ENCODE measurements at places on chromosomes 4 and X.

DNA sequence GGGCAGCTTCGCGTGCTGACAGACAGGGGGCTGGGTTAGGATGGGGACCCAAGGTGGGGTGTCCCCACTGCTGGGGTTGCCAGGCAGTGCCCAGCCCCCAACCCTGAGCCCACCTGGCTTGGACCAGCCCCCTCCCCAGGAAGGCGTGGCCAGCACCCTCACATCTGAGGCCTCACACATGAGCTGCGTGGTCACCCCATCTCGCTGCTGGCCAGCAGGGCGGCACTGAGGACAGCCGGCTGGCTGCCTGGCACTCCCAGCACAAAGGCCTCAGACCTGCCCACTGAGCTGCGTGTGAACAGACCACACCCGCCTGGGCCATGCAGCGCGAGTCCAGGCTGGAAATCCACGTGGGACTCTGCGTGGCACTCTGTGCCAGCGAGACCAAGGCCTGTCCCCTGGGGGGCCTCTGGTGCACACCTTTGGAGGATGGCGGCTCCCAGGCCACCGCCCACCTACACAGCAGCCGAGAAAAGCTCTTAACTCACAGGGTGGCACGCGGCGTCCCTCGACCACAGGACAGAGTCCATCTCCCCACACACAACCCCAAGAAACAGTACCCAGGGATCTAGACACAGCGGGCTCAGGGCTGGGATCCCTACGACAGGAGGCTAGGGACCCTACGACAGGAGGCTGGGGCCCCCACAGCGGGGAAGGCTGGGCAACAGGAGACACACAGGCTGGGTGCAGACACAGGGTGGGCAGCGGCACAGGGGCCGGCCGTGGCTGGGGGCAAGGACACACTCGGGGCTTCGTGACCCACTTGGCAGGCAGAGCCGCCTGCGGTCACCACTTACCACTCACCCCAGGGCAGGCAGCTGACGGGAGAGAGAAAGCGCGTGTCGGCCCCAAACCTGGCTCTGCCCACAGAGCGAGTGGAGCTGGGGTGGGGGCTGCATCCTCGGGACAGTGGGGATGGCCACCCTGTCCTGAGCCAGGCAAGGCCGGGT is 9.8 kb downstream of the DGKQ start:
- no peak for DNase-seq

DNA sequence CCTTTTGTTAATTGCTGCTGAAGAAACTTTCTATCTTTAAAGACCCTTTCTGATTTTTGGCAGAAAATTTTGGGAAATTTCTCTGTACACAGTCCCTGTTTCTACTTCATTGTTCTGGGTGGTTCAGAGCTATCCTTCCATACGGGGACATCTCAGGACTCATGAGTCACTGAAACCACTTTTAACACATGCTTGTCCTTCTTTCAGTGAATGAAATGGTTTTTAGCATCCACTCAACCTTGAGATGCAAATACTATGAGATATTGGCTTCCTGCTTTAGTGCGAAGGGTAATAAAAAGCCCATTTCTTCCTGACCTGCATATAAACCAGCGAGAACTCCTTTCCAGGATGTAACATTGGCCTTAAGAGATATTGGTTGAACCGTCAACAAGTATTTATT is 158.0 kb downstream of the REPS2 start:
- no peak for DNase-seq

DNA sequence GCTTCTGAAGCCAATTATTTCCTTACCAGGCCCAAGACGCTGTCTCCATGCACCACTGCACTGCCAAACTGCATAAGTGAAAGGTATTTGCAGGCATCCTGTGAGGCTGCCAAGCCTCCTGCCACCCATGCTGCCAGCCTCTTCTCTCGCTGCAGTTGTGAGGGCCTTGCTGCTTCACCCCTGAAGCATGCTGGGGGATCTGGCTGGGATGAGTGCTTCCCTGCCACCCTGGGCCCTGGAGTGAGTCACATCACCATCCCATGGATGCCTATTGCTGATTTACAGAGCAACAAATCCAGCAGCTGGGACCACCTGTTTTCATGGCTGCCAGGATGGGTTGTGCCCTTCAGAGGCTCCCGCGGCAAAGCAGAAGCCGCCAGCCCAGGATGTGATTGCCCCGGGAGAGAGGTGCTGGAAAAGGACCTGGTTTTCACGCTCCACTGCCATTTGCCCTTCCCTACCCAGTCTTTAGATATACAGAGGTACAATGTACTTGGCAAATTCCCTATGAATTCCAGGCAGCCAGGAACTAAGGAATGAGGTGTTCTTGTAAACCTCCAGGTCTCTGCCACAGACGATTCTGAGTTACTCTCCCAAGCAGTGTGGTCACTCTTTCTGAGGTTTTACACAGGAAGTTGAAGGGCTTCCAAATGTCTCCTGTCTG is 41.5 kb upstream of the PTCHD1 start:
- DNase-seq = no peak

DNA sequence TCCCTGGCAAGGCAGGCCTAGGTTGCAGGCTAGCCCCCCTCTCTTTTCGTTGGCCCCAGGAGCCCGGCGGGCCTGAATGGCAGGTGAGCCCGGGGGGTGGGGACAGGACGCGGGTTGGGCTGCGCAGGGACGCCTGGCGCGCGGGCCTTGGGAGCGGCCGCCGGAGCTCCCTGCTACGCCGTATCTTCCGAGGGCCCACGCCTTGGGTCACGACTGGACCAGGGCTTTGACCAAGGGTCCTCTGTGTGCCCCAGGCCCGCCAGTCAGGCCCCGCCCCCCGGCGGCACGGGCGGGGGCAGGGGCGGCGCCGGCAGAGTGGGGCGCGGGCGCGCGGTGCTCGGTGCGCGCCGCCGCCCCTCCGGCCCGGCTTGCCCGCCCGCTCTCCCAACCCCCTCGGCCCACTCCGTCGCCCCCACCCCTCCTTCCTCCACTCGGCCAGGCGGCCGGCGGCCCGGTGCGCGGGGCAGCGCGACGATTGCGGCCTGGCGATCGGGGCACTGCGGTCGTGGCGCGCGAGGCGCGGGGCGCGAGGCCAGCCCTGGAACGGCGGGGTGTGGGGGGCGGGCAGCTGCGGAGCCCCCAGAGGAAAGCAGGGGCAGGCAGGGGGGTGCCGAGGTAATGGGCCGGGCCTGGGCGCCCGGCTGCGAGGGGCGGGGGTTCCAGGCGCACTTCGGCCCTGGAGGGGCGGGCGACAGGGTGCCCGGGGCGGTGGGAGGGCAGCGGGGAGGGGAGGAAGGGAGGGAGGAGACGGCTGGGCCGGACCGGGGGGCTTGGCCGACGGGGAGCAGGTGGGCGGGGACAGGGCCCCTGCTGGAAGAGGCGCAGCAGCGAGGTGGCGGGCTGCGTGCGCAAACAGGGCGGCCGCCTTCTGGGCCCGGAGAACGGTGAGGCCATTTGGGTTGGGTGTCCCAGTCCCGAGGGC is at the start of gene PRRG3:
TSS of gene PRRG3 (plus strand) at position 798 of the 922 bp plus-strand sequence. CDS start 3,357 bp downstream, outside the sequence.
- no peak for DNase-seq

- no peak for DNase-seq
Measured at GRCh38 chrX:145856181-145856580, 38.6 kb downstream of the SLITRK2 start.

- no peak for DNase-seq
Measured at GRCh38 chrX:30904632-30905031, 15.6 kb upstream of the TAB3 start.

GRCh38 chrX:75229774-75230173 is 44.1 kb upstream of the UPRT start:
- DNase-seq = no peak

DNA sequence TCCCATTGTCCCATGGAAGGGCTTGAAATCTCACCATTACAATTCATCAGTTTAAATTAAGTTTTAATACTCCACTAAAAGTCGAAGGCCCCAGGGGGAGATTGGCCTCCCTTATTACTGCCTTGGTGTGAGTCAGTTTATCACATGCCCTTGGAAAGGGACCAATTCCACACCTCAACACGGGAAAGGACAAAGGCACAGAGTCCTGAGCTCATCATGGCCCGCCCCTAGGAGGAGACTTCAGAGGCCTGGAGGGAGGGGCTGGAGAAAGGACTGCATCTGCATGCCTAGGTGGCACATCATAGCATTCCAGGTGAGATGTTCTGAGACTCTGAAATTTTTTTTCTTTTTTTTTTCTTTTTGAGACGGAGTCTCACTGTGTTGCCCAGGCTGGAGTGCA is 2.8 kb upstream of the SEL1L3 start:
- no peak for DNase-seq

- no peak for DNase-seq
Measured at GRCh38 chrX:20066968-20067708, 49.6 kb downstream of the MAP7D2 start.

DNA sequence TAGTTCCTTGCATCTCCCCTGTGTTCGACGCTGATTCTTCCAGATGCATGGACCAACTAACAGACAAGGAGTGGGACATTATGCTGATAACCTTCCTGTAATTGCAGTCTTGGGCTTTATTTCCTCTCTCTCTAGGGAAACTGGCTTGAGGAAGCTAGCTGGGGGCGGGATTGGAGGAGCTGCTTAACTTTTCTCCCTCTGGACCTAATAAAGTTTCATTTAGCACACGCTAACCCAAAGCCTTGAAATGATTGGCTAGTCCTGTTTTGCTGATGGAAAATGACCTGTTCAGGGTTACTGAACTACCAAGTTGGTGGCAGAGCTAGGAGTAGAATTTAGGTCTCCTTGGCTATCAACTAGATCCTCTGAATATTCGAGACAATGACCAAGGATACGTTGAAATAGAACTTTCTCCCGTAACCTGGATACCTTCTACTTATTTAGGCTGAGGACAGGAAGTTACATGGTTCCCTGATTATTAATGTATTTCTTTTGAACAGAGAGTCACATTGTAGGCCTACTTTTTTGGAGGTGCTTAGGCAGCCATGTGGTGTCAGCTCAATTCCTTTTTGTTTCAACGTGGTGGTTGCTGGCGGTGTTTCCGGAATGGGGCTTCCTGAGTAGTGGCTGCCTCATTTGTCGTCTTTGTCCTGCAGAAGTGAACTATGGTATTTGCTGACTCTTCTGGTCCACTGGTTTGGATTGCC is 2.0 kb downstream of the PGK1 start:
- DNase-seq = no peak

DNA sequence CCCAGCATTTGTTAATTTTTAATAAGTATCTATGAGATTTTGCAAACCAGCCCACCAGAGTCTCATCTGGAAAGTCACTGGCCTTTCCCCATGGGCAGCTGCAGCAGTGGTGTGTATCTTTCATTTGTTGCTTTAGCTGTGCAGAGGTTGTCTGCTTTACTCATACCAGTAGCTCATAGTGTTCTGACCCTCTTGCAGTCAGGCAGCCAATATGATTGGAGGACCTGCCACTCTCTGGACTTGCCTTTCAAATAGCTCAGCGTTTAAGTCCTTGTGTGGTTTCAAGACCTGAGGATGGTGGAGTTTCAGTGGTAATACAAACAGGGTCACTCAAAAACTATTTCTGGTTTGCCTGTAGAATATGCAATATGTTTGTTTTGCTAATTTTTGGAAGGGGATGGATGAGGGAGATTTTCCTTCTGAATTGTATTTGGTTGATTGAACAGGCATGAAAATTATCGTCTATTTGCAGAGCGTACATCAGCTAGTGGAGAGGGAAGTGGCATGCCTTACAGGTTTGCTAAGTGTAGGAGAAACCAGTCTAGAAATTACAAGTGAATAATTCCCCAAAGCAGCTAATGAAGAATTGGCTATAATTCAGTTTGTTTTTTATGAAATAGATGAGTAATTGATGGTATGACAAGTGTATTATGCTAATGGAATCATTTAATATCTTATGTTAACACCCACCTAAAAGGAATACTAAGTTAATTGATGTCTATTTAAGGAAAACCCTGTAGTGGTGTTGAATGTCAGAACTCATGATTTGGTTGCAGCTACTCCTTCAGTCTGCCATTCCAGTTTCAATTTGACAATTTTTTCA is 8.9 kb downstream of the POLA1 start:
- DNase-seq = no peak

DNA sequence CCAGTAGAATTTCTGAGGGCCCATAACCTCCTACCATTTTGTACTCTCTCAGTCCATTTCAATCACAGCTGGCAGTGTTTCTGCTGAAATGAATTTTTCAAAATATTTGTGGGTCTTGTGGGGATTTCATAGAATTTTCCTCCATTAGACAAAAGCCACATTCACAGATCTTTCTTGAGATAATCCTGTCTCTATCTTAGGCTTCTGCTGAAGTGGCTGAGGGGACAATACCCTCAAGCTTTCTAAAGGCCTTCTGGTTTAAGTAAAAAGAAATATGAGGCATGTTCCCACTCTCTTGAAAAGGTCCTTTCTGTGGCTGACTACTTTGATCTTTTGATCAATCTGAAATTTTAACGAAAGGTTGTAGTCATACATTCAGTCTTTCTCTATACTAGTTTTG is 1930.0 kb upstream of the AGA start:
- no peak for DNase-seq

DNA sequence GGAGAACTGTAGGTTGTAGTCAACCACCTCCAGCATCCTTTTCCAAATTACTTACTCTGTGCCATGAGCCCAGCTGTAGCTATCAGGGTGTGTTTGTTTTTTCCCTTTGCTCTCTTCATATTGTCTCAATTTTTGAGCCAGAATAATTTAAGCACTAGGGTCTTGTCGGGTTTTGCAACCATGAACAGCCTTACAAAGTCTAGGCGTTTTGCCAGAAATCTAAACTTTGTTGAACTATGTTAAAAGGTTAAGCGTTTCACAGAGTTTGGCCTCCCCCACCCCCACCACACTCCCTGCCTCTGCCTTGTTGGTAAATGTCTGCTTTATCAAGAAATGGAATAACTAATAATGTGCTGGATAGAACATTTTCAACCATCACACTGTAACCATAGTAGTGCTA is 190.6 kb upstream of the TTC29 start:
- DNase-seq = no peak

GRCh38 chr4:166432842-166433241 is 559.8 kb downstream of the TLL1 start:
- DNase-seq = no peak
